Left lobe of liver (tissue), 2 donors: ENCODE measurements at places on chromosomes 1 and 21. TPM values are rescaled to one million over a fixed set of nuclear protein-coding genes. Genes with fewer than 3 reads are reported as not detected.

- no peak for DNase-seq
These were observed 68.4 kb upstream of the MRPS6 start for GRCh38 chr21:34004974-34005373.

DNA sequence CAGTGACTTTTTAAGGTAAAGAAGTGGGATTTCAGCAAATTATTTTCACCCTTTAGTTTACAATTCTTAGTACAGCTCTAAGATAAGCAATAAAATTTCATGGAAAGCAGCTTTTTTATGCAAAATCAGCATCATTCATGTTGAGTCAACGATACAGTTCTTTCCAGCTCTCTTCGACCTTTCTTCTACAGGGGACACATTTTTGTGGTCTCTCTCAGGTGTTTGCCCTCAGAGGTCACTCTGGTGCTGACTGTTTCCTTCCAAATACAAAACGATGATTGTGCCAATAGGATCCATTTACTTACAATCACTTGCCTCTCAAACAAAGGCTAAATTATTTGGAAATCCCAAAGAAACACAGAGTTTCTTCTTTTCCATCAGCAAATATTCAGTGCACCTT is 51.0 kb downstream of the PSMG1 start:
- no peak for DNase-seq

The KLHL17 gene
- total RNA-seq, result 7.3 TPM

DNA sequence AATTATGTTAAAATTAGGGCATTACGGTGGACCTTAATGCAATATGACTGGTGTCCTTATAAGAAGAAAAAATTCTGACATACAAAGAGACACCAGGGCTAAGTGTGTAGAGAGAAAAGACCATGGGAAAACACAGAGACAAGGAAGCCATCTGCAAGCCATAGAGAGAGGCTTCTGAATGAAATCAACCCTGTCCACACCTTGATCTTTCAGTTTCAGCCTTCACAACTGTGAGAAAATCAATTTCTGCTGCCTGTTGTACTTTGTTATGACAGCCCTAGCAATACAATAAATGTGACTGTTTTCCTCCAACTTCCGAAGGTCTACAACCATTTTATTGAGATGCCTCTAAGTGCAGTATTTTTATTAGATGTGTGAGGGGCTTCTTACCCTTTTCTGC is 1407.2 kb downstream of the MRPL39 start:
- no peak for DNase-seq

GRCh38 chr1:167503626-167504466 is 14.5 kb downstream of the CD247 start:
- DNase-seq, result no peak

The CAPN9 gene
- not detected for total RNA-seq

DNA sequence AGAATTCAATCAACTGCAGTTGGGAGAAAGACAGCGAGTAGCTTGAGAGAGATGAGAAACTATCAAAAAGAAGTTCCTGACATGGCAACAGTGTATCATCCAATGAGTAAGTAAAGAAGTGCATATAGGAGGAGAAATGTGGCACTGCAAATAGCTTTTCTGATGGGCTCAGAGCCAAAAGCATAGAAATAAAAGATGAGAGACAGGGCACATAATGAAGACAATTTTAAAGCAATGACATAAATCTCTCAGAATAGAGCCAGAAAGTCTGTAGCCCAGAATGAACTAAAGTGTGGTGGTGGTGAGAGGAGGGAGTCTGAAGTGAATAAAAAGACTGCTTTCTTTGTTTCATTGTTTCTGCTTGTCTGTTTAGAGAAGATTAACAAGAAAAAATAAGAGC is 34.3 kb downstream of the TNFSF18 start:
- no peak for DNase-seq

GRCh38 chr1:230641900-230642262 is 400 bp upstream of the COG2 start:
- DNase-seq, result no peak

- DNase-seq, result no peak
These were observed 141.9 kb upstream of the CXADR start for GRCh38 chr21:17370916-17371315.

The TXNIP gene
- total RNA-seq, result 66.5 TPM

- DNase-seq, result no peak
These were observed at the start of gene STUM for GRCh38 chr1:226548256-226549093. Gene STUM, plus strand, starts transcription at chr1:226548764. Its CDS starts 141 bp downstream, at chr1:226548905.

DNA sequence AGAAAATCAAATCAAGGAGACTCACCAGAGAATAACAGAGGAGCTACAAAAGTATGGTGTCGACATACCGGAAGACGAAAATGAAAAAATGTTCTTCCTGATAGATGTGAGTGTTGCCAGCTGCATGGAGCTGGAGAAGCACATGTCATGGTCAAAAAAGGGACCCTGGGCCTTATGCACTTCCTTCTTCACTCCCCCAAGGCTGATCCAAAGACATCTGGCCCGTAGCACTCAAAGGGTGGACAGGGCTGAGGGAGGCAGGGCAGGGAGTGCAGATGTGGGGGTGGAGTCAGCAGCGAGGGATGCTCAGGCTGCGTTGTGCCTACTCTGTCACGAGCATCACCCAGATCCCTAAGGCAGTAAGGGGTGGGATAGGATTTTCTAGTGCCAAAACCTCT is 19.4 kb downstream of the MX1 start:
- no peak for DNase-seq

DNA sequence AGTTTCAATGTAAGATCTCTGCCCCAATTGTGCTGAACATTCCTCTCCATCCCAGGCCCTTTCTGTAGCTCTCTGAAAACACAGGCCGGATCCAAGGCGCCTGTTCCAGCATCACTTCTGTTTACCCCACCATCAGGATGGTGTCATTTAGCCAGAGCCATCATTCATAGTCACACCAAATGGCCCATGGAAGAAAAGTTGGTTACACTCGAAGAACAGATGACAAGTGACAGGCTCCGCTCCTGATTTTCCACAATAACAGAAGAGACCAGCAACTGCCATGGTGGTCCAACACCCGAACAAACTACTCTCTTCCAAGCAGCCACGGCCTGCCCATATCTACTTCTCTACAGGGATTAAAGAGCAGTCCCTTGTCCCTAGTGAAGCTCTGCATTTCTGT is 59.9 kb upstream of the PROX1 start:
- no peak for DNase-seq

DNA sequence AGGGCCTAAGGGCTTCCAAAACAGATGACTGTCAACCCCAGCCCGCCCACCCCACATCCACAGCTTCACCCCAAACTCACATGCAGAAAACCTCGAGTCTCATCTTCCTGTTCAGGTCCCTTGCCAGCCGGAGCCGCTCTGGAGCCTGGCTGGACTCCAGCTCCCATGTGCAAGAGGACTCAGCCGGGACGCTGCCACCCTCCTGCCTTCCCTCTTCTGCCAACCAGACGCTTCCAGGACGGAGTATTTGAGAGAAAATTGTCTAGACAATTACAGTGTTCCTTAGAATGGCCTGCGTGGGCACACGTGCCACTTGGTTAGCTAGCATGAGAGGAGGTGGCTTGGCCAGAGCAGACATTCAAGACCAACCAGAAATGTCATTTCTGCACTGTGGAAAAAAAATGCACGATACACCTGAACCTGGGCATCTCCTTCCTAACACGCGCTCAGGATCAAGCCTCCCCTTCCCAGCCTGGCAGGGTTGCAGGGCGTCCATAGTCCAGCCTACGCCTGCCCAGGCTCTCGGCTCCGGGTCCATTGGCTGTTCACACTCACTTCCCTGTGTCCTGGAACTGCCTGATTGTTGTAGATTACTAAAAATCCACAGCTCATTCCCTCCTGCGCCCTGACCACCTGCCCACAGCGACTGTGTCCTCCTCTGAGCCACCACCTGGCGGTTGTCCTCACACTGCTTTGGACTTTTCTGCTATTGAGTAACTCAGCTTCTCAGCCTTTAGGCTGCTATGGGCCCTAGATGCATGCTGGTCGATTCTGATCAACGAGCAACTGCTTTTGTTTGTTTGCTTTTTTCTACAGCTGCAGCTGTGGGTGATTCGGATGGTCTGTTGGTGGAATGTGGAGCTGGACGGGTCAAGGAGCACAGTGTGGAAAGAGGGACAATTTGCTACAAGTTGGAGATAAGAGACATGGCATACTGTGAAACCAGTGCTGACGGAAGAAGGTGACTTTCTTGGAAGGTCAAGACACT is at the start of gene CLDN14:
TSS of gene CLDN14 (minus strand) at position 708 of the 988 bp plus-strand sequence. CDS start 18,427 bp downstream, outside the sequence.
- DNase-seq, result peak; percentile 88

DNA sequence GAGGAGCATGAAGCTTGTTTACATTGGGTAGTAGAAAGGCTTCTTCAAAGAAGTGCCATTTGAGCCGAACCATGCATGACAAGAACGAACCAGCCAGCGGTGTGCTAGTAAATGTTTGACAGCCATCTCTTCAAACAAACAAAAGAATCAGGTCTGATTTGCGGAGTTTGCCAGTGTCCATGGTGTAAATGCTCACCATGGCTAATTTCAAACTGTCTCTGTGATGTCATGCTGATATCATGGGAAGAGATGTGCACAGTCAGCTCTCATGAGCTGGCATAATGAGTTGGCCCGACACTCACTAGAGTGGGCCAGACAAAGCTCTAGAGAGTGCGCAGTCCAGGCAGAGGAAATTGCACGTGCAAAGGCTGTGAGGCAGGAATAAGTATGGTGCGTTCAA is 101.1 kb downstream of the KAZN start:
- DNase-seq, result no peak

The SFPQ gene
- 55.9 TPM for total RNA-seq

GRCh38 chr1:18285538-18285924 is 177.9 kb downstream of the IGSF21 start:
- DNase-seq, result no peak

DNA sequence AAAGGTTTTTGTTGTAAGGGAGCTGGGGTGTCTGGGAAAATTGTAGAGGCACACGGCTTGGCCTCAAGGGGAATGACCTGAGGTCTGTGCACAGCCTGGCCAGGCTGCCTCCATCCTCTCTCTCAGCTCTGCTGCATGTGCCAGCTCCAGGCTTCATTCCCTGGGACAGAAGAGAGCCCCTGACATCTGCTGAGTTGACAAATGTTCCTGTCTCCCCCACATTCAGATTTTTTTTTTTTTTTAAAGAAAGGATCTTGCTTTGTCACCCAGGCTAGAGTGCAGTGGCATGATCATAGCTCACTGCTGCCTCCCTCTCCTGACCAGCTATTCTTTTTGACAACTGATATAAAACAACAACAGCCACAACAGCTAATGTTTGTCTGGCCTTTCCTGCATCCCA is 84.4 kb downstream of the PCNX2 start:
- no peak for DNase-seq

DNA sequence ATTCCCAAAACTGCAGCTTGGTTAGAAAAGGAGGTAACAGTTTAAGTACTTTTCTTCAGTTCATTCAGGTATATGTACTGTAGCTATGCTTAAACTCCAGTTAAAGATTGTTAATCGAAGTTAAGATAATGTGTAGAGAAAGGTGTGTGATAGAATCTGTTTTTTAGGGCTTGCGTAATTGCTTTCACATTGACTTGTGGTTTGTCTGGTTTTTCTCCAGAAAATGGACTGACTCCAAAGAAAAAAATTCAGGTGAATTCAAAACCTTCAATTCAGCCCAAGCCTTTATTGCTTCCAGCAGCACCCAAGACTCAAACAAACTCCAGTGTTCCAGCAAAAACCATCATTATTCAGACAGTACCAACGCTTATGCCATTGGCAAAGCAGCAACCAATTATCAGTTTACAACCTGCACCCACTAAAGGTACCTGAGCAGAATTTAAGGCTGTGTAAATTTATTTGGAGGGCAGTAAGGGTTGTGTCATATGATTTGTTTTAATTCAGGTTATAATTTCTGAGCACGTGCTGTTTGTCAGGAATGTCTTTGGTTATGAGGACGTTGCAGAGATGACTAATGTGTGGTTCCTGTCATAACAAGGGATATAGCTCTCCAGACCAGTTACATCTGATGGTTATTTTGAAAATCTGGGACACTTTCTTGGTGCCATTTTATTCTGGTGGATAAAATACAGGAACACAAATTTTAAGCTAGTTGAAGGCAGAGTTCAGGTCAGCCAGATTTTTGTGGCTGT is 26.0 kb downstream of the ATF6 start:
- no peak for DNase-seq

GRCh38 chr1:53121319-53122172 is 20.9 kb downstream of the SLC1A7 start:
- no peak for DNase-seq

The GSTM4 gene
- total RNA-seq, result 25.4 TPM

DNA sequence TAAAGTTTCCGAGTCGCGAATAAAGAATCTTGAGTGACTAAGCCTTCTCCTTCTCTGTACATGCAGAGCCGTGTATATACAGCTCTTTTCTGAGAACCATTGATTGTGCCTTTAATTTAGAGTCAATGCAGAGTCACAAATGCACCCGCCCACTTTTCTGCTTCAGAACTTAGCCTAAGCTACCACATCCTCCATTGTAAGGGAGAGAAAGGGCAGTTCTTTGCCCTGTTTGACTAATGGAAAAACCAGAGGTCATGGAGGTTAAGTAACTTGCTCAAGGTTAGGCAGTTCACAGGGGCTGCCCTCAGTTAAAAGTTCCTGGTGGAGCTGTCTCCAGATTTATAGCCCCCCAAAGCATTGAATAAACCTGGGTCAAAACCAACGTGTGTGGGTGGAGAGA is 139.6 kb downstream of the TOMM20 start:
- no peak for DNase-seq

The C1orf87 gene
- total RNA-seq, result not detected

- peak; percentile 78 for DNase-seq
These were observed 72.2 kb upstream of the SELENON start for GRCh38 chr1:25727635-25728286.

GRCh38 chr1:200448034-200448762 is 38.4 kb upstream of the ZNF281 start:
- DNase-seq, result no peak

GRCh38 chr1:76949503-76949902 is 82.2 kb downstream of the ST6GALNAC5 start:
- no peak for DNase-seq

GRCh38 chr1:66809736-66810326 is 8.8 kb upstream of the INSL5 start:
- no peak for DNase-seq

DNA sequence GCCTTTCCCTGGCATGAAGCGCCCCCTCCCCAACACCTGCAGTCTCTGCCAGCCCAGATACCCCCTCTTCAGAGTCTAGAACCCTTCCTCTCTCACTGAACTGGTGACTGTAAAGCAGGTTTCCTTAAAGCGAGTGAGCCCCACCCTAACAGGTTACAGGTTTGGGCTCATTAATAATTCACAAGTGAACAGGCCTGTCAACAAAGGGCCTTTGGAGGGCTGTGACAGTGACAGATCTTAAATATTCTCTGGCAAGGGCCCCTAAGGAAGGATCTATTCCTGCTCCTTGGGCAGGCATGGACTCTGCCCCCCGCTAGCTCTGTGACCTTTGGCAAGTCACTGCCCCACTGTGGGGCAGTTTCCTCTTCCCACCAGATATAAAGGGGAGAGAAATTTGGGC is 5.6 kb upstream of the TTC39A start:
- peak; percentile 35 for DNase-seq

The KRTAP13-2 gene
- total RNA-seq, result not detected

GRCh38 chr1:66493731-66494130 is 40.2 kb upstream of the SGIP1 start:
- no peak for DNase-seq

GRCh38 chr1:156251527-156251926 is 3.7 kb upstream of the PAQR6 start:
- no peak for DNase-seq
